ENCODE measurements at places on chromosomes 6 and 20. TPM values are rescaled to one million over a fixed set of nuclear protein-coding genes. Genes with fewer than 3 reads are reported as not detected.

ALDH8A1 gene
- total RNA-seq: not detected

DNA sequence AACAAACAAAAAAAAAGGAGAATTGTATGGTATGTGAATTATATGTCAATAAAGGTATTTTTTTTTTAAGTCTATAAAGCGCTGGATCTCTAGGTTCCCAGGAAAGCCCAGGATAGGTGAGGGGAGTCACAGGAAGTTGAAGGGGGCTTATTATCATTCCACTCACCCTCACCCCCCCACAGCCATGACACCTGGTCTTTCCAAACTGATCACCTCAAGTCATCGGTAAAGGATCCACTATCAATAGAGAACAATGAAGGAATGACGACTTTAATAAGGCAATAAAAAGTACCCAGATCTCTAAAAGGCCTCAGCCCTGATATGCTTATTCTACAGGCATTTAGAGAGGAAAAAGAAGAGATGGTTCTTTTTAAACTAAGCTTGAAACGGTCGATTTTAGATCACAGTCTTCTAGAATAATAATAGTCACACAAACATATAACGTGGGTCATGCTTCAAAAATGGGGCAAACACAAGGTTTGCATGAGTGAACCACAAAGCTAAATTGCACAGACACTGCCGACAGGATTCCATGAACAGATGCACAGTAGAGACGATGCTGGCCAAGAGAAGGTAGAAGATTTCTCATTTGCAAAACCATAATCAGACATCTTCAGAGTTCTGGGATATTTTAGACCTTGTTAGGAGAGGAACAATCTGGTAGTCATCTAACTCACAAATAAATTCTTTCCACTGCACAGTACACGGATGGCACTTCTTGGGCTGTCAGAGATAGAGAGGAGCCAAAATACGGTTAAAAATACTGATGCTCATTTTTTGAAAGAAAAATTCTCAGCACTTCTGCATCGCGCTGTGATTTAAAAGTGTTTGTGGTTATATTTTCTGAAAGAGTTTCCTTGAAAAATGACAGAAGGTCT lies 21.0 kb downstream of the ZMYND8 start:
- no peak for DNase-seq

LY6G6F gene
- not detected for total RNA-seq

TRIM38 gene
- 2.7 TPM for total RNA-seq

DPPA5 gene
- not detected for total RNA-seq

GRCh38 chr6:3516092-3516491 lies 59.2 kb upstream of the SLC22A23 start:
- no peak for DNase-seq

DNA sequence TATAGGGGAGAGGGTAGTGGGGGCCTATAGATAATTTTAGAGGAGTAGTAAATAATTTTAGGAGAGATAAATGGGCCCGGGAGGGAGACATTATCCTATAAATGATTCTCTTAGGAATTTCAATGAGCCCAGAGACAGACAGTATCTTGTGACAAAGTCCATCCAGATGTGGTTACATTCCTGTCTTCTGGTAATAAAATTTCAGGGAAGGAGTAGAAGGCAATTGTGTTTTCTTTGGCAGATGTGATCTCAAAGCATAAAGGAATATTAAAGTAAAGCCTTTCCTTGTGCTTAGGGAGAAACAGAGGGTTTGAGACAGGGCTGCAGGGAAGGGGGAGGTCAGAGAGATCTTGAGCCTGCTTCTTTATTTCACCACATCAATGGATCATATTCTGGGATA lies 979.8 kb upstream of the GJE1 start:
- DNase-seq: no peak

RIN2 gene
- total RNA-seq: 54.5 TPM
